Activated CD4-positive, alpha-beta T cell treated with anti-CD3 and anti-CD28 coated beads, Interleukin-2, amount 10 ng/mL, durations not matched to agents 7 days and 5 days (primary cell): ENCODE measurements at places on chromosomes 7 and 10. TPM values are rescaled to one million over a fixed set of nuclear protein-coding genes. Genes with fewer than 3 reads are reported as not detected.
A peak's percentile ranks its signal among the peaks of the same experiment; 100 is the strongest.

- H3K36me3 ChIP-seq, result no peaks in the 10 kb centered on the region
- H3K4me3 ChIP-seq, result no peak overlapping the region
- H3K4me1 ChIP-seq, result no peaks in the 10 kb centered on the region
- no peak for DNase-seq
Observed at GRCh38 chr7:26584987-26585665, 279.3 kb downstream of the SKAP2 start.

DNA sequence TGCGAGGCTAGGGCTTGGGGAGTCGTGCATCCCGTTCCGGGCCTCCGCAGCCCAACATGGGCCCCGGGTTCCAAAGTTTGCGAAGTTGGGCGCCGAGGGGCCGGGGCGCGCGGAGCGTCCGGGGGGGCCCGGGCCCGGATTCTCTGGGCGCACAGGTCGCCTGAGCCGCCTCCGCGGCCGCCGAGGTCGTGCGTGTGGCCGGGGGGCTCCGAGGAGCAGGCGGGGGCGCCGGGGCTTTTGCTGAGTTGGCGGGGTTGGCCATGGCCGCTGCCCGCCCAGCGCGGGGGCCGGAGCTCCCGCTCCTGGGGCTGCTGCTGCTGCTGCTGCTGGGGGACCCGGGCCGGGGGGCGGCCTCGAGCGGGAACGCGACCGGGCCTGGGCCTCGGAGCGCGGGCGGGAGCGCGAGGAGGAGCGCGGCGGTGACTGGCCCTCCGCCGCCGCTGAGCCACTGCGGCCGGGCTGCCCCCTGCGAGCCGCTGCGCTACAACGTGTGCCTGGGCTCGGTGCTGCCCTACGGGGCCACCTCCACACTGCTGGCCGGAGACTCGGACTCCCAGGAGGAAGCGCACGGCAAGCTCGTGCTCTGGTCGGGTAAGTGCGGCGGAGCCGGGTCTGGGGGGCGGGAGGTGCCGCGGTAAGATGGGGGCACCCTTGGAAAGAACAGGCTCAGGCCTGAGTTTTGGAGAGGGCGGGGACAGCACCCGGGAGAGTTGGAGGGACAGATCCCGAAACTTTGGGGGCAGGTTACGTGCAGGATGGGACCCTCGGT lies 643 bp downstream of the SMO start:
- no peak overlapping the region for H3K27ac ChIP-seq
- H3K27me3 ChIP-seq, result peaks cover 55% of the 10 kb centered on the region
- DNase-seq, result no peak
- peak overlapping the region; percentile 35 for H3K4me3 ChIP-seq
- peaks cover 4% of the 10 kb centered on the region for H3K4me1 ChIP-seq

GRCh38 chr10:71805776-71806703 lies 32.7 kb upstream of the VSIR start:
- no peaks in the 10 kb centered on the region for H3K27me3 ChIP-seq
- no peaks in the 10 kb centered on the region for H3K4me1 ChIP-seq
- no peak overlapping the region for H3K4me3 ChIP-seq
- no peak for DNase-seq
- no peak overlapping the region for H3K27ac ChIP-seq

GRCh38 chr10:24938525-24938924 lies 13.9 kb downstream of the PRTFDC1 start:
- no peaks in the 10 kb centered on the region for H3K27me3 ChIP-seq
- H3K36me3 ChIP-seq, result no peaks in the 10 kb centered on the region
- no peaks in the 10 kb centered on the region for H3K4me1 ChIP-seq
- no peak for DNase-seq
- no peak overlapping the region for H3K4me3 ChIP-seq

- H3K4me1 ChIP-seq, result peaks cover 29% of the 10 kb centered on the region
- peak overlapping the region; percentile 80 for H3K4me3 ChIP-seq
- peak overlapping the region; percentile 88 for H3K27ac ChIP-seq
- H3K27me3 ChIP-seq, result peaks cover 9% of the 10 kb centered on the region
Observed at GRCh38 chr10:97320480-97321031, 1.5 kb downstream of the FRAT1 start.

- H3K27me3 ChIP-seq, result peaks cover 3% of the 10 kb centered on the region
- H3K4me3 ChIP-seq, result no peak overlapping the region
- no peaks in the 10 kb centered on the region for H3K36me3 ChIP-seq
- no peak overlapping the region for H3K27ac ChIP-seq
Observed at GRCh38 chr10:44244745-44245600, 139.9 kb downstream of the CXCL12 start.

- no peak overlapping the region for H3K27ac ChIP-seq
- no peaks in the 10 kb centered on the region for H3K27me3 ChIP-seq
- no peaks in the 10 kb centered on the region for H3K36me3 ChIP-seq
- H3K4me1 ChIP-seq, result no peaks in the 10 kb centered on the region
- DNase-seq, result no peak
Observed at GRCh38 chr7:91033574-91033973, 230.7 kb upstream of the FZD1 start.

Gene NPS
- not detected for total RNA-seq

DNA sequence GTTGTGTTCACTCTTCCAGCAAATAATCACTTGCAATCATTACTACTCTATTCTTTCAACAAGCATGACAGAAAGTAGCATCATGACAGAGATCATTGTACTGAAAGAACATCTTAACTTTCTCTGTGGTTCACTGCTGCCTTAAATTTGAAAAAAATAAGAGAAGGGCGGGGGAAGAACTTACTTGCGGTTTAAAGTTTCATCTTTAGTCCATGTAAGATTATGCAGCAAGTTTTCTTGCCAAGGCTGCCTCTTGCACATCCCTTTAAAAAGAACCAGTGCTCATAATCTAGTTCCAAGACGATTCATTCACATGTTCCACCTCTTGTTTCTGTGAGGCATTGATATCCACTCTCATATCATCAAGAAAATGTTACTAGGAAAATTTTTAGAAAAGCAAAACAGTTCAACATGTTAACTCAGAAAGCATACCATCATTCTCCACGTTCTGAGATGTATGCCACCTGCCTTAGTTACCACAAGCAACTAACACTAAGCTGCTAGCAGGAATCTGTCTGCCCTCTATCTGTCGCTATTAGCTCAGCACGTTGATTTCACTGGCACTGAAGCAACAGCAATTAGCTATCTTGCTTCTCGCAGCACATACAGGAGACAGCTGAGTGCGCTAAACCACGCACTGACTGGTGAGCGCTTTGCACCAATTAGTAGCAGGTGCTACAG lies at the start of gene PCDH15:
TSS of gene PCDH15 (minus strand) at position 491 of the 681 bp plus-strand sequence. CDS start 136,969 bp downstream, outside the sequence.
- no peaks in the 10 kb centered on the region for H3K36me3 ChIP-seq
- no peak for DNase-seq

Gene NKX1-2
- total RNA-seq, result not detected

GRCh38 chr7:82745820-82746219 lies 302.2 kb upstream of the CACNA2D1 start:
- H3K27ac ChIP-seq, result no peak overlapping the region
- no peak for DNase-seq
- H3K4me3 ChIP-seq, result no peak overlapping the region
- no peaks in the 10 kb centered on the region for H3K36me3 ChIP-seq

DNA sequence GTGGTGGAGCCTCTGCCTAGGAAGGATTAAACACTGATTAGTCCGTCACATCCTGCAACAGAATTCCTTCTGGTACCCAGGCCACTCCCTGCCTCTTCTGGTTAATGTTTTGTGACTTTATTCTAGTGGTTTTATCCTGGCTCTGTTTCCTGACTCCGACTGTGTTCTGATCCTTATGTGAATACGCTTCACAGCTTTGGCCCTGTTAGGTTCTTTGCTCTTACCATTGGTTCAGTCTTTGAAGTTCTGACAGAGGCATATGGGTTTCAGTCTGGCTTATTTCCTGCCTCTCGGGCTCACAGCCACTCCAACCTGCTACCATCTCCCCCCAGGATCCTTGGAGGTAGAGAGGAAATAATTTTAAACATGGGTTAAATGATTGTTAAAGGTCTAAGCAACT lies 23.2 kb upstream of the FGL2 start:
- H3K36me3 ChIP-seq, result peaks cover 8% of the 10 kb centered on the region
- H3K4me1 ChIP-seq, result peaks cover 23% of the 10 kb centered on the region
- H3K27me3 ChIP-seq, result no peaks in the 10 kb centered on the region
- DNase-seq, result no peak

- no peak overlapping the region for H3K27ac ChIP-seq
- H3K4me3 ChIP-seq, result no peak overlapping the region
- H3K27me3 ChIP-seq, result peaks cover 4% of the 10 kb centered on the region
- H3K4me1 ChIP-seq, result peaks cover 13% of the 10 kb centered on the region
- H3K36me3 ChIP-seq, result no peaks in the 10 kb centered on the region
Observed at GRCh38 chr7:130273933-130274255, 7.2 kb downstream of the CPA2 start.

Gene CHST3
- 0.02 TPM for total RNA-seq

Gene GIMAP4
- 311 TPM for total RNA-seq

DNA sequence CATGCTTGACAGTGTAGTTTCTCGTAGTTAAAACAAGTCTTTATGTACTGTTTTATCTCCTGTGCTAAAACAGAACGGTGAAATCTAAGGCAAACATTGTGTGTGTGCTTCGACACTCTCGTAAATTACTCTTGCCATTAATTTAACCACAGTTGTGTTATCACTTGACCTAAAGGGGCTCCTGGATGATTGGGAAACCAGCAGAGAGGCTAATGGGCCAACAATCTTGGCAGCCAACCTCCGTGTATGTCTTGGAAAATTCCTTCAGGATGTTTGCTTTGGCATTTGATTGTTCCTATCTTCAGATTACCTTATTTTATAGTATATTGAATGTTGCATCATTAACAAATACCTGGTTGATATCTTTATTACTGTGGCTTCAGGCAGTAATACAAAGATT lies 409.5 kb downstream of the SDK1 start:
- no peaks in the 10 kb centered on the region for H3K36me3 ChIP-seq
- DNase-seq, result no peak
- no peak overlapping the region for H3K4me3 ChIP-seq
- peaks cover 2% of the 10 kb centered on the region for H3K27me3 ChIP-seq

Gene C10orf67
- total RNA-seq, result 0.15 TPM

DNA sequence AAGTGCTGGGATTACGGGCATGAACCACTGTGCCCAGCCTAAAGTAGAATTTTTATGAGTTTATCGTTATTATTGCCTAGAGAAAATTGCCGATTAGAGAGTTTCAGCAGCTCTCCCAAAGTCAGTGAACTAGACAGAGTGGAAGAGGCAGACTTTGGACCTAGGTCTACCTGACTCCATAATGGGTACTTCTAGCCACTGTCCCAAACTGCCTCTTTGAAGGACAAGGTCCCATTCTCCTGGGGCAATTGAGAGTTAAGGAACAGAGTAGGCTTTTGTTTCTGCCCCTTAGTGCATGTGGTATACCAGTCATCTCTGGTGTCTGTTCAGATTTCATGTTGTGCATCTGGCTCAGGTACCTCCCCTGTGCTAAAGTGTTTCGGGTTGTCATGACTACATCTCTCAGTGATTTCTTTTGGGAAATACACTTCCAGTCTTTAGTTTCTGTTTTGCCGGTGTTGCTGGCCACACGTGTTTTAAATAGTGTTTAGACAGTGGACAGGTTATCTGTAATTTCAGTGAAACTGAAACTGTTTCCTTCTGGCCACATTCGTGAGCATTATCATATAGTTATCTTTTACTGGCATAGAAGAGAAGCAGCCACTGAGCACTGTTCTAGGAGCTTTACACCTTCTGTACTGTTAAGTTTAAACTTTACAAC lies 4.7 kb downstream of the TMEM236 start:
- H3K4me1 ChIP-seq, result peaks cover 5% of the 10 kb centered on the region
- no peaks in the 10 kb centered on the region for H3K36me3 ChIP-seq
- DNase-seq, result peak; percentile 13
- peak overlapping the region; percentile 36 for H3K27ac ChIP-seq
